ENCODE measurements at places on chromosomes 7 and 10. TPM values are rescaled to one million over a fixed set of nuclear protein-coding genes. Genes with fewer than 3 reads are reported as not detected.

GRCh38 chr10:112548535-112549276, 101.7 kb downstream of the VTI1A start:
- DNase-seq: no peak

The PAX2 gene
- total RNA-seq: 71.3 TPM

The SEMA3A gene
- total RNA-seq: 7.1 TPM

- DNase-seq: no peak
These were observed 12.6 kb downstream of the CYP3A5 start for GRCh38 chr7:99667179-99667578.

DNA sequence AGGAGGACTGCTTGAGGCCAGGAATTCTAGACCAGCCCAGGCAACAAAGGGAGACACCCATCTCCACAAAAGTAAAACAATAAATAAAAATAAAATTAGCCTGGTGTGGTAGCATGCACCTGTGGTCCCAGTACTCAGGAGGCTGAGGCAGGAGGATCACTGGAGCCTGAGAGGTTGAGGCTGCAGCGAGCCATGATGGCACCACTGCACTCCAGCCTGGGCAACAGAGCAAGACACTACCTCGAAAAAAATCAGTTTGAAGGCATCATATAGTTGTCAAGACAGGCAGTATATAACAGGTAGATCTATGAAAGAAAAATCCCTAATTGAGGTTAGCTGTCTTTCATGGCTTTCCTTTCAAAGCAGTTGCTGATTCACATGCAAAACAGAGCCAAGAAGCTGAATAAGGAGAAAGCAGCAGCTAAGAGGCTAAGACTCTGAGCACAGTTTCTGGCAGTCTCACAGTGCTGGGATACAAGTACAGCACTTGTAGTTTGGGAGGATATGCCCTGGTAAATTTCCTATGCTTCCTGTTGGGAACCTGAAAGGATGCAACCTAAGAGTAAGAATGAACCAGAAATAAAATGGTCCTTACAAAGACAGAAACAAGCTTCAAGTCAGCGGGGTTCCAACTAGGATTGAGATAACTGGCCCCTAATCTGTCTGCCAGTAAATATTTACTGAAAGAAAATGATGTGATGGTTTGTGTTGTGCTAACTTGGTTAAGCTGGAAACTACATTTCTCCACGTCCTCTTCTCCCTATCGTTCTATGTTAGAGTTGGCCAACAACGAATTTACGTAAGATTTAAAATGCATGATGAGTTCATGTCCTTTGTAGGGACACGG, 368.5 kb upstream of the HPS1 start:
- no peak for DNase-seq
